ENCODE measurements at places on chromosomes 16 and 17.

DNA sequence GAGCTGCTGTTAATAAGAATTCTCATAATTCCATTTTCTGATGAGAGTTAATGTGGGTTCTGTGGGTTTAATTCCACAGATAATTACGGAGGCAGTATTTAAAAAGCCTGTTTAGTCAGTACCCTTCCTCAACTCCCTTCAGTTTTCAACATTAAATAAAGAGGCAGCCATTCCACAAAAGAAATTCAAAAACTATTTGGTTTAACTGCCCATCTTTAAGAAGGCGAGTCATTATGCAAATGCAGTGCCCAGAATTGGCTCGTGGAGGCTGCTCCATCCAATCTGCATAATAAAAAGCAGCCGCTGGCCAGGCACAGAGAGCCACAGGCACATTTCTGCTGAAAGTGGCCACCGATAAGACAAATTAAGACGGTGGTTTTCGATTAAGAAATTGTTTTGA is 194.4 kb upstream of the TOX3 start:
- no peak for DNase-seq

- no peak for DNase-seq
Measured at GRCh38 chr17:58377093-58377601, 25.1 kb upstream of the SUPT4H1 start.

DNA sequence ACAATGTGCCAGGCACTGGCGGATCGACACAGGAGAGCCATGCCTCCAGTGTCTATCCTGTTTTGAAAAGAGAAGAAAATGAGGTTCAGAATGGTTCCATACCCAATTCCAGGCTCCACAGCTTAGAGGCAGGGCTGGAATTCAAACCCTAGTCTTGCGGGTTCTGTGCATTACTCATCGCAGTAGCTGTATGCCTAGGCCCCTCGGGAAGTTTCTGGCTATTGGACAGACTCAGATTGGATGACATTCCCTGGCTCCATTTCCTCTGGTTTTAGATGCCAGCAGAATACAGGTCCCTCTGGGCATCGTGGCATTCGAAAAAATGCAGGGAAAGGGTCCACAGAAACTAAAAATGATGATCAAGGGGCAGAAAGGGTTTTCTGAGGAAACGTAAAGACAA is 184.7 kb downstream of the COPRS start:
- no peak for DNase-seq

DNA sequence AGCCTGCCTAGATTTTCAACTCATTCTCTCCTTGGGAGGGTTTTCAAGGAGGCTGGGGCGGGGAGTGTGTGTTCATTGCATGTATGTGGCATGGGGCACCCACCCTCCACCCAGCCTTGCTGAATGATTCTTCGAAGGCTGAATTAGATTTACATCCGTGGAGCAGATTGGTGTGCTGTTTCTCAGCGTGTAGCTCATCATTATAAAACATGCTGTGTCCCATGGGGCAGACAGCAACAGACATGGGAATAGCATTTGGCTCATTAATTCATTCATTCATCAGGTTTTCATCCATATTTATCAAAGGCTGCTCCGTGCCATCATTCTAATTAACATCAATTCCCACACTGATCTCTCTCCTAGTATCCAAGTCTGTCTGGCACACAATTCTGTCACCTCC is 10.6 kb upstream of the CD300A start:
- no peak for DNase-seq

GRCh38 chr17:2211661-2212399 is 91.8 kb downstream of the SMG6 start:
- DNase-seq = no peak

All from NCI-H1930 (cell line).